ENCODE measurements at places on chromosomes 3 and 15.

DNA sequence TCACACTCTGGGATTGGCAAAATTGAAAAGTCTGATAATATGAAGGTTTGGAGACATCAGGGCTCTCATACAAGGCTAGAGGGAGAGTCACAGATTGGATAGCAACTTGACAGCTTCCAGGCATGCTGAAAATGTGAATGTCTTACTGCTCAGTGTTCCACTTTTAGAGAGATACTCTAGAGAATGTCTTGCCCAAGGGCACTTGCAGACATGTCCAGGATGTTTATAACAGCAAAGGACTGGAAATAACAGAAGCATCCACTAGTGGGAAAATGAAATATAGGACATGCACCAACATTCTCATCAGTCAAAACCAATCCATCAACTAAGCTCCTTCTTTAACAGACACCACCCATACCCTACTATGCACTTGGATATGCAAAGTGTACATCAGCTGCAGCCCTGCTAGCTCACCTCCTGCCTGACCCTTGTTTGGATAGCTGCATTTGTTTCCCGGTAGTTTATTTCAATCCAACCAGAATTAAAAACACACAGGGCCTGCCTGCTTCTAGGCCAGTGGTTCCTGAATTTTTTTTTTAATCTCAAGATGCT is 101.6 kb upstream of the ARHGEF3 start:
- no peak for DNase-seq

DNA sequence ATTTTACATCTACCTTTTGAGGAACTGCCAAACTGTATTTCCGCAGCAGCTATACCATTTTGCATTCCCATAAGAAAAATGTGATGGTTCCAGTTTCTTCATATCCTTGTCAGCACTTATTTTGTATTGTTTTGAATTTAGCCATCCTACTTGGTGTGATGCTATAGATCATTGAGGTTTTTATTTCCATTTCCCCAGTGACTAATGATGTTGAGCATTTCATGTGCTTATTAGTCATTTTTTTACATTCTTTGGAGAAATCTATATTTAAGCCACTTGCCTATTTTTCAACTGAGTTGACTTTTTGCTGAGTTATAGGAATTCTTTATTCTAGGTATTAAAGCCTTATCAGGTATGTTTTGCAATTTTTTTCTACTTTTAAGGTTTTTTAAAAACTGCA is 347.6 kb upstream of the RARB start:
- no peak for DNase-seq

GRCh38 chr3:57164657-57165573 is at the start of gene IL17RD:
Gene IL17RD (minus strand): TSS chr3:57165353. CDS start chr3:57165286, 67 bp downstream.
- DNase-seq = no peak

- no peak for DNase-seq
These were observed 71.1 kb downstream of the CHSY1 start for GRCh38 chr15:101180620-101181307.

- DNase-seq = no peak
These were observed 598.3 kb downstream of the SI start for GRCh38 chr3:164479978-164480377.

- DNase-seq = no peak
These were observed 448.7 kb downstream of the TAFA4 start for GRCh38 chr3:68483601-68484000.

DNA sequence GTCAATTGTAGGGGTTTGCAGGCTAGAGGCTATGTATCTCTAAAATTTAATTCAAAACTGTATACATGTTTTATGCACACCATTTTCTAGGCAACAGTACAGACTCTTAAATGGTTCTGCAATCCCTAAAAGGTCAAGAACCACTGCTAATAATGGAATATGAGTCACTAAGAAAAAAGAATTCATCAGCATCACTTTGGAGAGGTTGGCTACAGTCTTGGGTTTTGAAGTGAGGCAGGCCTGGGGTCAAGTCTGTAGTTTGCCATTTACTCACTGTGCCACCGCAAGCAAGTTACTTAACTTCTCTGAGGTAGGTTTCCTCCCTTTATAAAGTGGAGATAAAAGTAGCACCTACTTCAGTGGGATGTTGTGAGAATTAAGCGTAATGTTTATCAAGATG is 33.7 kb downstream of the THRB start:
- DNase-seq = no peak

GRCh38 chr3:185928496-185928895 is 9.3 kb downstream of the TRA2B start:
- no peak for DNase-seq

DNA sequence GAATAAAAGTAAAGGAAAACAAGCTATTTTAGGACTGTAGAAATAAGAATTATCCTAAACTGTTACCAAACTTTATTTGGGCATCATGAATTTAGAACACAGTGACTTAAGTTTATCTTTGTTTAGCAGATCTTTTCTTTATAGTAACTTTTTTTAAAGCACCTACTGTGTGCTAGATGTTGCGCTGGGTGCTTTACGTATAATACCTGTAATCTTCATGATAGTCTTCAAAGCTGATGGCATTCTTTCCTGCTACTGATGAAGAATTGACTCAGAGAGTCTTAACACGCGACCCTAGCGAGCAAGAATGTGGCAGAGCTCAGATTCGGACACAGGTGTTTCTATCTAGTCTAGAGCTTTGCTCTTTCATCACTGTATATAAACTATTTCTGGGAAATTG is 53.9 kb downstream of the CHD2 start:
- no peak for DNase-seq

DNA sequence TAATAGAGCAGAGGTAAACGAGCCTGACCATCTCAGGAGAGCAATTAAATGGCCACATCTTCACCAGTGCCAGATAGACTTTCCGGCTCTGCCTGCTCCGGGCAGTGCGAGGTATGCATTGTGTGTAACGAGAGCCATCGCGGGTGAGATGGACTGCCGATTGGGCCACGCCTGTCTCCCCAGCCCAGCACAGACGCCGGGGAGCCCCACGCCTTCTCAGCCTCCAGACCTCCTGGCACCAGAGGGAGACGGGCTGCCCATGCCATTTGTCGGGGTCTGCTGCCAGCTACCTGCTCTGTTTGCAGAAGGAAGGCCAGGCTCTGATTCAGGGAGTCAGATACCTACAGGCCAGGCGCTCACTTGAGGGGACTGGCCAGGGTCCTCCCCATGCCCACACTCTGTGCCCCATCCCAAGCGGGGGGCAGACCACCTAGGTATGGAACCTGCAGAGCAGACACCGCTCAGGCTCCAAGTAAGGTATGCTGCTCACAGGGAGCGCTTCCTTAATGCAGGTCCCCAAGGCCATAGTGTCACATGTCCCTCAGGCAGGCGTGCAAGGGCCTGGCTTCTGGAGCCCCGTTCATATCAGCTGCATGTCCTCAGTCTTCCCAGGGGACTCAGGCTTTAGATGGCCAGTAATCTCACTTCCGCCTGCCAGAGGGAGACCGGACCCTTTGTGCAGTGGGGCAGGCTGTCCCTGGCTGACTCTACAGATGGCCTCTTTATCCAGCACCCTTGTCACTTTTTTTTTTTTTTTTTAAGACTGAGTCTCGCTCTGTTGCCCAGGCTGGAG is 62.2 kb downstream of the DNAJB8 start:
- DNase-seq = no peak

- no peak for DNase-seq
These were observed 5.7 kb downstream of the SUCLG2 start for GRCh38 chr3:67648701-67649100.

DNA sequence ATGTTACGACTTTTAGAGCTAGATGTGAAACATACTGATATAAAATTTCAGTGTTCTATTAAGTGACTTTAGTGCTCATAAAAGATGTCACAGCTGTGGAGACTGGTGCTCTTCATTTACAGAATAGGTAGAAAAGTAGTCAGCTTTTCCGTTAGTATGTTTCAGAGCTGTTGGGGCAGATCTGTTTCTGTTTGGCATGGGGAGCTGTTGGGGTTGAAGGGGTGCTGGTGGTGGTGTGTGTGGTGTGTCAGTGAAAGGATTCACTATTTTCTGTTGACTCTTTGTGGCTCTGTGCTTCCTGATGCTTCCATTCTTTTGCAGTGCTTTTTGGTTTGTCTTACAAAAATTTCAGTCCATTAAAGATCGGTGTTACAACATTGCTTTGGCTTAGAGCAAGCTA is 3.2 kb downstream of the UBE2E2 start:
- no peak for DNase-seq

DNA sequence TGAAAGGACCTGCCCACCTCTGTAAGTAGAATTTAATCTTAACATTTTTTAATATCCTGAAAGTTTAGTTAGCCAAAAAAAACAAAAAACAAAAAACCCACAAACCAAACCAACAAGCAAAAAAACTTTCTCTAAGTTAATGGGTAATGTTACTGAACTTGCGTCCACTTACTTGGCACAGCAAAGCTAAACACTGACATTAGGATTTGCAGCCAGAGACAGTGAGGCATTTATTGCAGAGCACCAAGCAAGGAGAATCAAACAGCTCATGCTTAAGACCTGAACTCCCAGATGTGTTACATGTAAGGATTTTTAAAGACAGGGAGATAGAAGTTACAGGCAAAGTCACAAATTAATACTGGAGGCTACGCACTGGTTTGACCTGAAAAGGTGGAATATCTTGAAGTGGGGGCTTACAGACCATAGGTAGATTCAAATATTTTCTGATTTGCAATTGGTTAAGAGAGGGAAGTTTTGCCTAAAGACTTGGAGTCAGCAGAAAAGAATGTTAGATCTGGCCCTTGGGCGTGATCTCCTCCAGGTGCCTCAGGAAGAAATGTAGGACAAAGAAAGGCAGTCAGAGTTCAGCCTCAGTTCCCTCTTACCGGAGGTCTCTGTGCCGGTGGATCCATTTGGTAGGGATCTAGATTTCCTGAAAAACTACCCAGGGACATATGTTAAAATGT is 205.0 kb downstream of the ADAMTSL3 start:
- no peak for DNase-seq

- no peak for DNase-seq
These were observed 33.7 kb upstream of the MAGEF1 start for GRCh38 chr3:184745526-184745925.

DNA sequence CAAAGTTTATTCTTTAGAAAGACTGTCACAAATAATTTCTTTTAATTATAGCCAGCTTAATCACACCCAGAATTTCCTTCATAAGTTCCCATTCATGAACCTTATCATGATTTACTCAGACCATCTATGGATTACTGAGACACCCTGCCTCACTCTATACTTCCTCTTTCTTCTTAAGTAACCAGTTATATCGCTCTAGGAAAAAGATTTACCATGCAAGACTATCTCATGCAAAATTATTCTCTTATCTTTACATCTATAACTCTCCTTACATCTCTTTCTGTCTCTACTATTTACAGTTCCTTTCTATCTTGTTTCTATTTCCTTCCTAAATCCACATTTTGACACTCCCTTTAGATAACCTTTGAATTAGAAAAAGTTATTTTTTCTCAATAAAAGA is 316.8 kb downstream of the POLQ start:
- DNase-seq = no peak

Data from activated naive CD4-positive, alpha-beta T cell (primary cell).